ENCODE measurements at places on chromosomes 4 and X. TPM values are rescaled to one million over a fixed set of nuclear protein-coding genes. Genes with fewer than 3 reads are reported as not detected.

DNA sequence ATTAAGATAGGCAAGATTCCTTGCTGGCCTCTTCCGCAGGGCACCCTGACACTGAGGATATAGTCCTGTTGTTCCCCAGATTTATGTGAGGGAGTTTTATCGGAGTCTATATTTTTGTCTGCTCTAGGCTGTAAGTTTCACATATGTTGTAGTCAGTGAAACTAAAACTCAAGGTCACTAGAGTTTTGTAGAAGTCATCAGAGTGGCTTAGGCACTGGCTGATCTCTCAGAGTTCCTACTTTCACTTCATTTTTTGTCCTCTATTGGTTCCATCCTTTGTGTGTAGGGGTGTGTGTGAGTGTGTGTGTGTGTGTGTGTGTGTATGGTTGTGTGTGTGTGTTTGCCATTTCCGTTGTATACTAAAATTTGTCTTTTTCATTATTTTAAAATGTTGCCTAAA lies 577.5 kb downstream of the IQCM start:
- DNase-seq = no peak

GRCh38 chr4:185624259-185624589 lies 88.9 kb upstream of the PDLIM3 start:
- no peak for DNase-seq

DNA sequence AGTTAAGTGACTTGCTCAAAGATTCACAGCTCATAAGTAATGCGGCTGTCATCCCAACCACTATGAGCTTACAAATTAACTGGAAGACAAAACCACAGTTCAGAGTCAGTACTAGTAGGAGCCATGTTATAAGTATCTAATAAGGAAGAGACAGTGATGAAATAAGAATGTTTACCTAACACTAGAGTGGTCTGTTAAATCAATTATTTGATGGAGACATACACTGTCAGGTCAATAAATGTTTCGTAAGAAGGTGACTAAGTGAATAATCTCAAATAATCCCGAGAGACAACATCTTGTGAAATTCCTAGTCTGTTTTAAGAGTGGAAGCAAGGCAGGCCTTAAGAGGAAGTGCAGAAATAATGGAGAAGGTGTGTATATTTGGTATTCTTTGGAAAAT lies 25.8 kb upstream of the AMELX start:
- no peak for DNase-seq

GRCh38 chr4:168831919-168832762 lies 177.9 kb downstream of the CBR4 start:
- DNase-seq = peak; percentile 80

DNA sequence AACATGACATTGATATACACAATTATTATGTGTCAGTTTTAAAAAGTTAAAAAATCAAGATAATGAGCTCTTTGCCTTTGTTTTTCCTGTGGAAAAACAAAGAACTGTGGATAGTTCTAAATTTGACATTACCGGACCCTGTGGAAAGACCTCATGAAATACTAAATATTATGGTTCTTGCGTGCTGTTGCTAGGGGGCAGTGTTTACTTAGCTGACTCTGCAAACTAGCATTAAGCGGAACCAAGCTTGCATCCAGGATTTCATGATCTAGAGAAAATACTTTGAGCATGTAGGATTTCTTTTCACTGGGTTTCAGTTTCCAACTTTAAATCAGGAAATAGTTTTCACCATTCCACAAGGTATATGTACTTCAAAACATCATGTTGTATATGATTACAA lies 33.6 kb downstream of the CLCN4 start:
- DNase-seq = peak; percentile 53

DNA sequence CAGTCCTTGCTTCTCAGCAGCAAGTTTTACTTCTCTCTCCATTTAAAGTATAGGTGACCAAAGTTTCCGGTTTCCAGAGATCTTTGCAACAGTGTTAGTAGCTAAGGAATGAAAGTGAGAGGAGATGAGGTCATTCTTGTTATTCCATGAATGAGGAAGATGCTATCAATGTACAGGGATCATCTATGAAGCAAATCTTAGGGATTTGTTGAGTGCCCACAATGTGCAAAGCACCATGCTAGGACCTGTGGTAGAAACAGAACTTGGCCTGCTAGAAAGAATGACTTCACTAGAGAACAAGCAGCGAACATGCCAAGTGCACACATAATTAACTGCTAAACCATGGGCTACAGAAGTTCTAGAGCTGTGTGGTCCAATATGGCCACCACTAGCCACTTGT lies 112.5 kb downstream of the MID1 start:
- no peak for DNase-seq

The POF1B gene
- total RNA-seq = 0.09 TPM

The WNK3 gene
- total RNA-seq = 40.2 TPM

The ALAS2 gene
- 25.7 TPM for total RNA-seq

DNA sequence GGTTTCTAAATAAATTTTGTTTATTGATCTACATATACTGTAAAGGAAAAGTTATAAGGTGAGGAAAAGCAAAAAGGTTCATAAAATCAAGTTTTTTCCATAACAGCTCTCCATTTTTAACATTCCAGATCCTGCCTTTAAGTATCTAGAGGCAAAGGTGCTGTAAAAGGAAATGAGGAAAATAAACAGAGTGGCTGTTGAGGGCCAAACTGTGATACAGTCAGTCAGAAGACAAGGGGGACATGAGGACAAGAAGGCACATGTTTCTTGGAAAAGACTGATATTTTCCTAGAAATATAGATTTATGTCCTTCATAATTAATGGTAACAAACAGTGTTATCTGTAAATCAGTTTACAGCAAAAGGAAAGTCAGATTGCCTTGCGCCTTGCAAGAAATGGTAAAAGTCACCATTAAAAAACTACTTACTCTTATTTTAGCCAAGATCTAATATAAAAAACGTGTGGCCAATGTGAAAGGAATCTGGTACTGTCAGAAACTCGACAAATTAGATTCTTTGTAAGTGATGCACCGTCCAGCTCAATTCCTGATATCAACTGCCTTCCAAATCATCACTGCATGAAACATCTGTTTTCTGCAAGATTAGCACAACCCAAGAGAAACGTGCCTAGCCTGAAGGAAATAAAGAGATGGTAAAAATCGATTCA lies 34.0 kb upstream of the VEGFD start:
- DNase-seq = no peak

The GDI1 gene
- total RNA-seq = 143 TPM

GRCh38 chr4:153170407-153170806 lies 33.8 kb upstream of the TRIM2 start:
- no peak for DNase-seq

- DNase-seq = no peak
These were observed 131.4 kb upstream of the NAP1L5 start for GRCh38 chr4:88828842-88829571.

- no peak for DNase-seq
These were observed 65.3 kb upstream of the DCLK2 start for GRCh38 chr4:150012851-150013360.

- DNase-seq = no peak
These were observed 12.1 kb upstream of the PLAC1 start for GRCh38 chrX:134670134-134670924.

GRCh38 chr4:173014113-173014558 lies 154.5 kb upstream of the GALNT7 start:
- peak; percentile 59 for DNase-seq

All from cerebellum (tissue), 4 donors.